ENCODE measurements at places on chromosomes 2 and 18.

GRCh38 chr2:46157966-46158310, 139.3 kb upstream of the EPAS1 start:
- no peak for DNase-seq

DNA sequence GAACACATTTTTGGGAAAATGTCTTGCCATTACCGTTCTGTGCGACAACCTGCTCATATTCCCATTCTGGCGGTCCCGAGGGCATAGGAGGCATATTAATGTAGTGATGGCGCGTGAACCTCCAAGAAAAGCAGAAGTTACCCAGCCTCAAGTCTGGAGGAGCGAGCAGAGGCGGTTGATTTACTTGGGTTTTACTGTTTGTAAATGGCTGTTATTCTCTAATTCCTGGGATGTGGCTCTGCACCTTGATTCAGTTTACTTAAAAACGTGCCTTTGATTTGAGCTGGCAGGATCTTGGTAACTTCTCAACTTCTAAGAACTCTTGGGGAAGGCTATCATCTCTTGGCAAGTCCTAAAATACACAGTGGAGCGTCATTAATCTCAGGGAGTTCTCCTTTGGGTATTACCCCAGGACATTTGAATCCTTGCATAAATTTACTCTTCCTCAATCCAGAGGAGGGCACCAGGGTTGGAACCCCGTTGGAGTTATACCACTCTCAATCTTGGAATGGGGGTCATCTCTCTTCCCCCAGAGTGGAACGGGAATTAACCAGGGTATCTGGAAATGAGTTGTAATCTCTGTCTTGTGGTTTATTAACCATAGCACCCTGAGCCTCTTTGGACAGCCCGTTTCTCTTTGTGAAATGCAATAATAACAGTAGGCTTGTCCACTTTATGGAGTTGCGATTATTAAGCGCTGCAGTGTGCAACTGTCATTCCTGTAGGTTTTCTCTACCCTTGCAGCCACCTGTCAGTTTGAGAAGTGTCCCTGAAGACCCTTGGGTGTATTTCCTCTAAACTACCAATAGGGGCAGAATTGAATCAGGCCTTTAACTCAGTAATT, 2.1 kb downstream of the HK2 start:
- peak; percentile 81 for DNase-seq

DNA sequence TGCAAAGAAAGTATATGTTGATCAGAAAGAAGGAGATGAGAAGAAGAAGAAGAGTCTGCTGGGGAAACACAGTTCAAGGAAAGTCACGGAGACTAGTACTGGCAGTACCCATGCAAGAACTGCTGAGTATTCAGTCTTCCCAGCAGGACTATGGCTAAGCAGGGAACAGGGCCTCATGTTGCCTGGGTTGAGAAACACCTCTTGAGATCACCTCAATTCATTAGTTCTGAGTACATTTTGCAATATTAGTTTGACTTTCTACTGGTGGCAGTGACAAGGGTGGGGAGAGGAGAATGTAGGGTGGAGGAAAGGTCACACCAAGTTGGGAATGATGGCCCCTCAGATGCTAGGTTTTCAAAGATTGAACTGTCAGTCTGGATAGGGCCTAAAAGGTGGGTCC, 50.5 kb downstream of the MRPL33 start:
- no peak for DNase-seq

DNA sequence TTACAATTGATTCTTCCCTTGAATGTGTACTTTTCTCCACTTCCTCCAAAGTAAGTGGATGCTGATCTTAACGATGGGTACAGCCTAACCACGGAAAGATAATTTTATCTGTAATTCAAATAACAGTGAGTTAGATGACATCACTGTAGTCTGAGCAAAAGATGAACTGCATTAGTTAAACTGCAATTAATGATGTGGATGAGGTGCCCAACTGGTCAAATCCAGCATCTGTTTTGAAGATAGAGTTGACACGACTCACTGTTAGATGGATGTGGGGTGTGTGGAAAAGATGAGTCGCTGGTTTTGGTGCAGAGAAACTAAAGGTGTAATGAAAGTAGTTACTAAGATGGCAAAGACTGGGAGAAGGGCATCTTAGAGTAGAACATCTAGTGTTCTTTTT, 270.5 kb upstream of the MEIS1 start:
- no peak for DNase-seq

DNA sequence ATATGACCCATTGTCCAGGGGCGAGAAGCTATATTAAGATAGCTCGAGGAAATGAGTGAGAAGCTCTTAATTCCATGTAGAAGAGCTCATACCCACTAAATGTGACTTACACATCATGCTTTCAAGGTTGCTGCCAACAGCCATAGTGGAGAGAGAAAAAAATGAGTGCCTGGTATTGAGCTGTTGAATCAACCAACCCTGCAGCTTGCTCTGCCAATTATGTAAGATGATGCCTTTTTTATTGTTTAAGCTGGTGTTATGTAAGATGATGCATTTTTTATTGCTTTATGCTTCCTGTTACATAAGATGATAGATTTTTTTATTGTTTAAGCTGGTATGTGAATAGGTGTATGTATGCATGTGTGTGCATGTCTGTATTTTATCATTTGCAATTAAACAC, 228.2 kb downstream of the CCDC178 start:
- DNase-seq, result peak; percentile 15

DNA sequence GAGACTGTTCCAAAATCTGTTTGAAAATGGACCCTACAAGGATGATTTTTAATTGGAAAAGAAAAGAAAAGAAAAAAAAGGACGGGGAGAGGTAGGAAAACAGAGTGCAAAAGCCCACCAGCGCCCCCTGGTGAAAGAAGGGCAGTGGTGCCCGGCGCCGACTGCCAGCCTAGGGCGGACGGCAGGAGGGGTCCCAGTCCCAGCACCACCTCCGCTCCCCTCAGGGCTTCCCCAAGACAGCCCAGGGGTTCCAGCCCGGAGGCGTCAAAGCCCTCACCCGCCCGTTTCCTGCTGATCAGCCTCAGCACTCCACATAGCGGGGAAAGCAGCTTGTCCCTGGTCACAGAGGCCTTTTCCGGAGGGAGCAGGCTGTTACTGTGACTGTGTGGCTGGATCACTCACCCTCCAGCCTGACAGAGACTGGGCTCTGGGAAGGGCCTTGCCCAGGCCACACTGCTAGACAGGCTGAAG, 213.9 kb downstream of the TFCP2L1 start:
- DNase-seq, result peak; percentile 81

DNA sequence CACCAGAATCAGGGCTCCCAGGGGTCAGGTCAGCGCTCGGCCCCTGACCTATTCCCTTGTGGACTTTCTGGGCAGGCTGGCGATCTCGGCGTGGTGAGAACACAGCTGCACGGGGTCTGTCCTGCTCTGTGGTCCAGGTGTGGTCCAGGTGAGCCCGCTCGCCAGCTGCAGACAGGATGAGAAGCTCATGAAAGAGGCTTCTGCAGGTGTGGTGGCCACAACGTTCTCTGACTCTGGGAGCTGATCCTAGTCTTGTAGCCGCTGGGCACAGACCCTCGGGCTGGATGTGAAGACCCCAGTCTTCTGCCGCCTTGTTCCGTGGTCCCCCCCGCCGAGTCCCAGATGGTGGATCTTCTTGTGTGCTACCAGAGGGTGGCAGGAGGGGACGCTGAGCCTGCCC, 129.7 kb downstream of the RTP5 start:
- no peak for DNase-seq

Measured in DMS79 treated with DMSO at 0.1 percent for 48 hours (cell line).